Glutamatergic neuron (in vitro differentiated cells): ENCODE measurements at places on chromosomes 3 and 15. TPM values are rescaled to one million over a fixed set of nuclear protein-coding genes. Genes with fewer than 3 reads are reported as not detected.

The GOLGA8Q gene
- not detected for total RNA-seq

The SPATA12 gene
- total RNA-seq: not detected

The MESP2 gene
- total RNA-seq: not detected

The COL6A6 gene
- total RNA-seq: 0.25 TPM

The CFAP100 gene
- total RNA-seq: not detected

The ENTPD3 gene
- 1.7 TPM for total RNA-seq

The SCN11A gene
- 0.78 TPM for total RNA-seq

The BUB1B gene
- 16.5 TPM for total RNA-seq

The OPA1 gene
- 122 TPM for total RNA-seq

The IL16 gene
- total RNA-seq: 0.27 TPM

The SLC27A2 gene
- not detected for total RNA-seq

The GOLGA6A gene
- 0.83 TPM for total RNA-seq
